ENCODE measurements at places on chromosomes 2 and 18. TPM values are rescaled to one million over a fixed set of nuclear protein-coding genes. Genes with fewer than 3 reads are reported as not detected.

CIB4 gene
- total RNA-seq, result not detected

SH3RF3 gene
- 8.9 TPM for total RNA-seq

MARCO gene
- total RNA-seq, result not detected

PKDCC gene
- total RNA-seq, result 4.3 TPM

KIAA2012 gene
- not detected for total RNA-seq

MATN3 gene
- total RNA-seq, result 1.0 TPM

C1QL2 gene
- not detected for total RNA-seq
